ENCODE measurements at places on chromosomes 3 and 15.

GRCh38 chr15:94893091-94893490 lies 661.7 kb downstream of the MCTP2 start:
- no peak for DNase-seq

- DNase-seq, result no peak
These were observed 37.7 kb downstream of the SLC6A6 start for GRCh38 chr3:14440168-14440518.

GRCh38 chr3:47612178-47612577 lies 33.5 kb upstream of the CSPG5 start:
- no peak for DNase-seq

GRCh38 chr15:39595338-39596221 lies 14.7 kb downstream of the THBS1 start:
- no peak for DNase-seq

GRCh38 chr15:59522988-59523461 lies 85.0 kb downstream of the FAM81A start:
- DNase-seq, result no peak

DNA sequence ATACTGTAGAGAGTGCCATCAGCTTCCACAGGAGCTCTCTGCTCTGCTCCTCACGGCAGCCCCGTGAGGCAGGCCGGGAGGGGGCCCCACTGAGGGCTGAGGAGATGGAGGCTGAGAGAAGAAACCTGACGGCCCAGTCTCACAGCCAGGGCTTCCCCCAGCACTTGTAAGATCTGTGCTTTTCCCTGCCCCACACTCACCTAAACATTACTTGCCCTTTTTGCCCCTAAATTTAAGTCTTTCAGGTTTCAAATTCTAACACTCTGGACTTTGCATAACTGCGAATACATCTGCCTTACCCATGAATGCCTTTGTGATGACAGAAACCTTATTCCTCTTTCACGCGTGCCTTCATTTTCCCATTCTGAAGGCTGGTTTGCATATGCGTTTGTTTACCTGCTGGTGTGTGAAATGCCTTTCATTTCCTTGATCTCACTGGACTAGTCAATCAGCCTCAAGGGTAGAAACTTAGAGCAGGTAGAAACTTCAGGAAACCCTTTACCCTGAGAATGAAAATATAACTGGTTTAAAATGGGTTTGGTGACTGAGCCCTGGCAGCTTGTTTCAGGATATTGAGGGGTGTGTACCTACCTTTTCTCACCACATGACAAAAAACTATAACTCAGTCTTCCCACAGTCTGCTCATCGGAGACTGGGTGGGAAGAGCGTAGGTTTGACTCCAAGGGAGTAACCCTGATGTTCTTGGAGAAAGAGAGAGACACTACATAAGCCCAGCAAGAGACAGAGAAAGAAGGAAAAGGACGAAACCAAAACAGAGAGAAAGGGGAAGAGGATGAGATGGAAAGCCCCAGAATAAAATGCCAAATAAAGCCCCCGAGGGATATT lies 20.1 kb downstream of the SLC12A8 start:
- DNase-seq, result no peak

DNA sequence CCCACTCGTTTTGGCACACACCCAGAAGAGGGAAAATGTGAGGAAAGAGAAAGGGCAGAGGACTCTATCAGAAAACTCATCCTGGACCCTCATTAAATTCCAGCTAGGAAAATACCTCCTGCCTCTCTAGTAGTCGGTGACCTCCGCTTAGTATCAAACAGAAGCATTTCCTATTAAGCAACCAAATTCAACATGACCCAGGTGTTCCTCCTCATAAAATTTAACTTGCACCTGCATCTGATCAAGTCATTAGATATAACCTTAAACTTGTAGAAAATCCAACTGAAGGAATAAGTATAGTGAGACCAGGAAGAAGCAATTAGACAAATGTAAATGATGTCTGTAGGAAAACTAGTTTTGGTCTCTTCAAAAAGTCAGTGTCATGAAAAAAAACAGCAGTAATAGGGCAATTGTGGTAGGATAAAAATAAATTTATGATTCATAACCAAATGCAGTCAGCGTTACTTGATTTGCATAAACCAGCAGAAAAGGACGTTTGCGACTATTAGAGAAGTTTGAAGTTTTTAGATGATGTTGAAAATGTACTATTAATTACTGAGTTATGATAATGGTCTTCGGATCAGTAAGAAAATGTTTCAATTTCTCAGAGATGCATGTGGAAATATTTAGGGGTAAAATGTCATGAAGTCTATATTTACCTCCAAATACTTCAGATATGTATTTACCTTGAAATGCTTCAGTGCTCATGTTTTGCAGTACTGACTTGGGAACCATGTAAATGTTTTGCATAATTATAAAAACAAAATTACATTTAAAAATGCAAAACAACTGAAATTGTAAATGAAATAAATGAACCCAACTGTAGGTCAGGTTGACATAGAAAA lies 44.6 kb downstream of the LDHAL6B start:
- DNase-seq, result no peak

DNA sequence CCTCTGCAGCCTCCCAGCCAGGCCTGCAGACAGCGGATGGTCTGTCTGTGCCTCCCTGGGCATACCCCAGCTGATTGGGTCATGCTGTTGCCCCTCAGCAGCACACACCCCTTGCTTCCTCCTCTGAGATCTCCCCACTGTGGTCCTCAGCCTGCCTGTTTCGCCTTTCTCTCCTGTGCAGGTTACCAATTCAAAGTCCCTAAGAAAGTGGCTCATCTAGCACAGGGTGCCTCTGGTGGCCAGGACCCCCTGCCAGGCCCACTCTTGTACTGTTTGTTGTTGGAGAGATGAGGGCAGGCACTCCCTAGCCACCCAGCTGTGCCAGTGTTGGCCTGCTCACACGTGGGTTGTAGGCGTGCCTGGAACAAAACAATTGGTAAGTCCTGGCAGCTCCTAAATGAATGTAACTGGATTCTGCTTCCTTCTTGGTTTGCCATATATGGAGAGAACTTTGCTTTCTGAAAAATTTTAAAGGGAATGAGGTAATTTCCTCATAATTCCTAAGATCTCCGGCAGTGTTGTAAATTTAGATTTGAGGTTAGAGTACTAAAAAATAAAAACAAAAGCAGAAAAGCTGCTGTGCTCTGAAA lies 213.2 kb upstream of the IL12A start:
- DNase-seq, result no peak

- no peak for DNase-seq
These were observed 257.2 kb upstream of the SOX2 start for GRCh38 chr3:181454451-181455027.

DNA sequence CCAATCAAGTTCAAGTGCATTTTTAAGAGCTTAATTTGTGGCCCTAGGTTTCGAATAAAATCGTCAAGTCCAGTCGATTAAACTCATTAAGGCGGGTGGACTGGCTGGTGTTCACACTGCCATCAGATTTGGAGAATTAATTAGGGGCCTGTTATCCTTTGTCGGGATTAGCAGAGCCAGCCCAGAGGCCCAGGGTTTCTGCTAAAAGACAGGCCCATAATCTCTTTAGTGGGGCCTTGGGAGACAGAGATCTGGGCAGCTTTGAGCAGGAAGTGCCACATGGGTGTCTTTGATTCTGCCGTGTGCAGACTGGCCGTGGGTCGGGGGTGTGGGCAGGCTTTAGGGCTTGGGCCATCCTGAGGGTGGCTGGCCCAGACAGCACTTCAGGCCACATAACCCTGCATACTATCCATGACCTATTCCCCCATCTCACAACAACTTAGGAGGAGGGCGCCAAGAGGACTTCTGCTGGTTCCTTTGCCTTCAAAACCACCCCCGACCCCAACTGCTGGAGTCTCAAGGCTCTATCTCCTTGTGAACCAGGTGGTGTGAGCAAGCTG lies 94.7 kb downstream of the PLXNA1 start:
- DNase-seq, result no peak

- DNase-seq, result no peak
These were observed 239.7 kb downstream of the UBE2E2 start for GRCh38 chr3:23442598-23443383.

GRCh38 chr3:186986816-186987215 lies 56.5 kb downstream of the ST6GAL1 start:
- no peak for DNase-seq

DNA sequence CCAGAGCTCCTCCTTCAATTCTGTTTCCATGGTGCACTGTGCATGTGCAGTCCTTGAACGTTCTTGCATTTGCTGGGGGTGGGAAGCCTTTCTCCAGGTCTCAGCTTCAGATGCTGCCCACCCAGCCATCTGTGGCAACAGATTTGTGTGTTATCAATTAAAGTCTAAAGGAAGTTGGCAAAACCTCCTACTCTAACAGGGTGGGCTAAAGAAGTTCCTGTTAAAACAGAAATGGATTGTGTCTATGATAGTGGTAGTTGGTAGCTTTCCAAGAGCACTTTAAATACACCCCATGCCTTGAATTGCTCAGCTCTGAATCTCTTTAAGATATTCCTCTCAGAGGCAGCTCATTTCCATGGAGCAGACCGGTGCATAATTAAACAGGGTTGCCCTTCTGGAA lies 488.0 kb upstream of the SUCLG2 start:
- no peak for DNase-seq

- DNase-seq, result no peak
These were observed 3.7 kb upstream of the SOX2 start for GRCh38 chr3:181707980-181708379.

GRCh38 chr15:41930221-41930866 lies 36.5 kb upstream of the SPTBN5 start:
- no peak for DNase-seq

DNA sequence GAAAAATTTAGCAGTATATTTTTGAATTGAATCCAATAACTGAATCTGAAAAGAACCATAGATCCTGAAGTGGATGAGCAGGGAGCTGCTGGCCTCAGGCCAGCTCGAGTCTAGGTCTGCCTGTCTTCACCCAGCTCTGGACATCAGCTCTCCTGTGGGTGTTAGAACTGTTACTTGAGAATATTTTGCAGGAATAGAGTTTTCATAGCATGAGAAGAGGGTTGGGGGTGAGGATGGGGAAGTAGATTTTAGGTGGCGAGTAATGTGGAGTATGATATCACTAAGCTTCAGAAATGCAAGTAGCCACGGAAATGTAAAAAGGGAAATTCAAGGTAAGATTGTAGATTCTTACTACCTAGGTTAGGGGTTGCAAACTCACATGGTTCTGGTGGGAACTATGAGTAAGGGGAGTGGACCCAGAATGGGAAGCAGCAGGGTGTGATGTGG lies 6.2 kb downstream of the RAB8B start:
- DNase-seq, result no peak

DNA sequence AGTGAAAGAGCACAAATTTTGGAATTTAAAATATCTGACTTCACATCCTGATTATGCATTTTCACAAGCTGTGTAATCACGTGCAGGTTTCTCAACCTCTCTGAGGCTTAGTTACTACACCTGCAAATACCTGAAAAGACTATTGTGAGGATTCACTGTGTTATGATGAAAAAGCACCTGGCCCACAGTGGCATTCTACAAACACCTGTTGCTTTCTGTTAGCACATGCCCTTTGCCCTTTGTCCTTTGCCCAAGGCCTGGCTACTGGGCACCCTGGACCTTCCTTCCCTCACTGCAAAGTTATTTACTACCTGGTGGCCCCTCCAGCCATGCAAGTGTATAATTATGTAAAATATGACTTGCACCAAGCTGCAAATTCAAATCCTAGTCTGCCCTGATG lies 227.5 kb downstream of the CADPS start:
- no peak for DNase-seq

DNA sequence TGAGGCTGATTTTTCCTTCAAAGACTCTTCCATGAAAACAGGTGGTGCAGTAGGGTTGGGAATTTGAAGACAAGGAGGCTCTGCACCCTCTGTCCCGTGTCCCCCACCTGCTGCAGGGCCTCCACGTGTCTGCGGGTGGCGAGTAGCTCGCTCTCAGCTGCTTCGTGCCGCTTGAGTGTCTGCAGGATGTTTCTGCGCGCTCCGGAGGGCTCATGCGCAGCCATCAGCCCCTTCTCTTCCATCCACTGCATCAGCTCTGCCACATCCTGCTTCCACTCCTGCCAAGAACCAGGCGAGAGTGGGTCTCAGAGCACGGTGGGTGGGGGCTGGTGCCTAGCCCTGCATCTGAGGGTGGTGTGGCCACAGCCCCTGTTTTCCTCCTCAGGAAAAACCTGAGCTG lies 17.8 kb downstream of the SPTBN5 start:
- no peak for DNase-seq

- no peak for DNase-seq
These were observed 108.0 kb downstream of the IL1RAP start for GRCh38 chr3:190621927-190622326.

- no peak for DNase-seq
These were observed 6.7 kb upstream of the NCEH1 start for GRCh38 chr3:172717493-172718088.

- no peak for DNase-seq
These were observed 275.6 kb upstream of the PROK2 start for GRCh38 chr3:72060447-72061034.

GRCh38 chr3:42424911-42425310 lies 14.5 kb upstream of the LYZL4 start:
- DNase-seq, result no peak

GRCh38 chr15:73607405-73607804 lies 25.8 kb downstream of the NPTN start:
- DNase-seq, result no peak

DNA sequence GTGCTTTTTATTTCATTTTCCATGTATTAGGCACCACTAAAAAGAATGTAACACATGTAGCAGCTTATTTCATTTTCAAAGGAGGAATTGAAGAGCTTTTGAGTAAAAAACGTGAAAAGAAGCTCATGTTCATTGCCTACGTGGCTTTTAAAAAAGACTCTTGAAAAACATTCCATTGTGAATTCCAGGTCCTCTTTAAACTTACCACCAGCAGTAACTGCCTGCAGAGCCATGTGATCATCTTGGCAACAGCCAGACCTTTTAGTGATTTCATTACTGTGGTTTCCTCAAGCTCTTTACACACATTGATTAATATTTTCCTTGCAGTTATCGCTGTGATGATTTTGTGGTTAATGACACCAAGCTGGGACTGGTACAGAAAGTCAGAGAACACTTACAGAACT lies 43.8 kb upstream of the FBXL22 start:
- DNase-seq, result no peak

DNA sequence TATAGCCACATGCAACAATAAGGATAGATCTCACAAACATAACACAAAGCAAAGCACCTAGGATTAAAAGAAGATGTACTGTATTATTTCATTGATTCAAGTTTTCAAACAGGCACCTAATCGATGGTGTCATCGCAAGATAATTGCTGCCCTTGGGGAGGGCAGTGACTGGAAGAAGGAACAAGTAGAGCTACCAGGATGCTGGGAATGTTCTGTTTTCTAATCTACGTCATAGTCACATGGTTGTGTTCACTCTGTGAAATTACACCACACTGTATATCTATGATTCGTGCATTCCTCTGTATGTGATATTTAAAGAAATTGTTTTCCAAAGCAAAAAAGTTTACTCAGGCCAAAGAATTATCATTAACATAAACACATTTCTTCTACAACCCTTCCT lies 236.6 kb downstream of the FGF12 start:
- DNase-seq, result no peak

Data from activated naive CD4-positive, alpha-beta T cell (primary cell).